ENCODE measurements at places on chromosomes 3 and 15.

- DNase-seq = no peak
Observed at GRCh38 chr3:174232658-174233429, 626.3 kb upstream of the NAALADL2 start.

GRCh38 chr3:190996181-190996775 lies 133.8 kb upstream of the GMNC start:
- DNase-seq = no peak

- no peak for DNase-seq
Observed at GRCh38 chr15:37002041-37002672, 98.2 kb downstream of the MEIS2 start.

DNA sequence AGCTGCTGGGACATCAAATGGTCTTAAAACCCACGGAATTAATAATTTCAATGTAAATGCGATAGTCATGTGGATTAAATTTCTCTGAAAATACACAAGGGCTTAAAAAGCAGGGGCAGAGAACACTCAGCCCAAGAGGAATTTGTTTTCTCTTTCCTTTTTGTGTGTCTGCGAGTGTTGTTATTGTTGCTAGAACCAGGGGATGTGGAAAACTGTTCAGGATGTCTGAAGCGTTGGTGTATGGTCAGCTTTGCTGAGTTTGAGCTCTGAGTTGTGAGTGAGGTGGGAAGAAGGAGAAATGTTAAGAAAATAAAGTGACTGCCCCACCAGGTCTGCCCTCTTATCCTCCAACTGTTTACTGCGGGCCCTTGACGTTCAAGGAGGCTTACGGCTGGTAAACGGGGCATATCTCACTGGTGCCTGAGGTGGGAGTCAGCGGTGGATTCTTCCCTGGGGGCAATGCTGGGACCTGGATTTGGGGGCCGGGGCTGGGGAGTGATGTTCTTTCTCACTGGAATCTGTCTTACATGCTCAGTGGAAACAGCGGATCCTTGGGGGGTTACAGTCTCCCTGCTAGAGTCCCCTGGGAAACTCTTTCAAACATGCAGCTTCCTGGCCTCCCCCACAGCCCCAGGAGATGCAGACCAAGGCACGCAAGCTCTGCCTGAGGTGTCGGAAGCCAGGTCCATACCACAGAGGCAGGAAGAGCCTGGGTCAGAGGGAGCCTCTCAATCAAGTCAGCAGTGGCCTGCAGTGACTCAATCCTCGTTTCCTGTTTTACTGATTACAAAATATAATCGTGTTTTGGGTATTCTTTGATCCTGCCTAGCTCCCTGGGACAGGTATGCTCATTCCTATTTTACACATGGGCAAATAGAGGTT lies 41.8 kb downstream of the ITGA11 start:
- DNase-seq = no peak

GRCh38 chr3:79111375-79112052 lies 656.3 kb downstream of the ROBO1 start:
- no peak for DNase-seq

- DNase-seq = no peak
Observed at GRCh38 chr3:40398346-40398745, 11.4 kb downstream of the ENTPD3 start.

GRCh38 chr3:119318876-119319275 lies 24.7 kb downstream of the ARHGAP31 start:
- DNase-seq = no peak

GRCh38 chr3:132321304-132321703 lies 4.1 kb downstream of the ACP3 start:
- no peak for DNase-seq

DNA sequence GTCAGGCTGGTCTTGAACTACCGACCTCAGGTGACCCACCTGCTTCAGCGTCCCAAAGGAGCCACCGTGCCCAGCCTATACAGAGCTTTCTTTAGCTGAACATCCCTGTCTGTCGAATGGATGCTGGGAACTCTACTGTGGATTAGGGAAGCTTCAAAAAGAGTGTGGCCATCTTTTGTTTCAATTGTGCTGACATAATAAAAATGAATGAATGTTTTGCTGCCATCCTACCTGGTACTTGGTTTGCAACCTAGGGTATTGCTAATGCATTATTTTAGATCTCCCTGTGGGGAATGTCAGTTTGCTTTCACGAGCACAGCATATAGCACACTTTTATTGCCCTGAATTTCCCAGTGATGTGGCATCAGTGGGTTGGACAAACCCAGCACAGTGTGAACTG lies 32.3 kb downstream of the CMTM6 start:
- no peak for DNase-seq

GRCh38 chr15:74843445-74843828 lies 481 bp upstream of the ULK3 start:
- DNase-seq = no peak

DNA sequence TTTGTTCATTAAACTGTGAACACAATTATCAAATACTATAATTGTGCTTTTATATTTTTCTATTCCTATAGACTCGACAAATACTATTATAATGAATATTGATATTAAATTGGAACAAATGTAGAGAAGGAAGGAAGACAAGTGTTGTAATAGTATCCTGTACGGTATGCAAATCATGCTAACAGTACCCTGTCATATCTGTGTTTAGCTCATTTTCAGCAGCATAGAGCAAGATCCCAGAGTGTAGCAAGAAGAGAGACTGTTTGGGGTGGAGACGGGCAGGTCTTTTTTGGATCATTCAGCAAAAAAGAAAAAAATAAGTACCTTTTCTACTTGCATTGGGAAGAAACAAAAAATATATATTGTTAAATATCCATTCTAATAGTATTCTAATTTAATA lies 224.1 kb downstream of the TPRG1 start:
- DNase-seq = no peak

DNA sequence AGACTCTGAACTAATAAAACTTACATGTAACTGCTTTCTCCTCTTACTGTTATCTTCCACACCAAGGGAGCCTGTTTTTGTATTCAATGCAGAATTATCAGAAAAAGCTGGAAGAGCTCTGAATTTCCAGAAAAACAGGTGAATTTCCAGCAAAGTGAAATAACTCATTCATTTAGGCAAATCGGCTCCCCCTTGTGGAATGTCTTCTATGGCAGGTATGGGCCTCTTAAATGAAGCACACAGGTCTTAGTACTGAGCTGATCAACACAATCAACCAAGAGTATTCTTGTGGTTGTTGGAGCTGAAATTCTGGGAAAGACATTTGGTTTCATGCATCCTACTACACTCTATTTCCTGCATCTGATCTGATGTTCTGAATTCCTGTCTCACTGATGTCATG lies 31.0 kb upstream of the PTPRG start:
- no peak for DNase-seq

GRCh38 chr15:73782344-73782959 lies 29.3 kb upstream of the INSYN1 start:
- no peak for DNase-seq

Measured in stimulated activated CD4-positive, alpha-beta T cell treated with anti-CD3 and anti-CD28 coated beads, Interleukin-1b, Interleukin-23, amount 100 ng/mL, for 1 hour (primary cell).